CD4-positive, alpha-beta T cell (primary cell): ENCODE measurements at places on chromosomes 5 and 9.

GRCh38 chr5:141359790-141360426 is at the start of gene PCDHGB2:
TSS of gene PCDHGB2 (plus strand) at chr5:141359994. CDS start at chr5:141360136, 142 bp downstream.
- no peak for DNase-seq

DNA sequence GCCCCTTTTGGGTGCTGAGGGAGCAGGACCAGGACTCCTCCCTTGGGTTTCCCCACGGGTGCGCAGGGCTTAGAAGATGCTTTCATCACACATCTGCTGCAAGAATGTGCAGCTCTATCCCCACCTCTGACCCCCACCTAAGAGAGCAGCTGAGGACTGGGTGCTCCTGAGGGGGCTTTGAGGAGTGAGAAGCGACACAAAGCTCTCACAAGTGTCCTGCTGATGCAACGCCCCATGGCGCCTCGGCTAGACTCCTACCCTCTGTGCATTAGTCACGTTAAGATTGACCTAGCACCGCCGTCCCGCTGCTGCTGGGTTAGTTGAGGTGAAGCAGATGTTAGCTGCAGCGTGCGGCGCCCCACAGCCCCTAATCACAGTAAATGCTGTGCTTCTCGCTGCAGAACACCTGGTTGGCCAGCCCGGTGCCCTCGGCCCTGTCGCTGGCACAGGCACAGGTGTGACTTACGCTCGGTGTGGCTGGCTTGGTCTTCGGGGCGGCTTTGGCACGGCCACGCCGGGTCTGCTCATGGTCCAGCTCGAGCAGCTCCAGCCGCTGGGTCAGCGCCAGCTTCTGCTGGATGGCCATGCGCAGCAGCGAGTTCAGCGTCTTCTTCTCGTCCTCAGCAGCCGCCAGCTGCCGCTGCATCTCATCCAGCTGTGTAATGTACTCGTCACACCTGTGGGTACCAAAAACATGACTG is 45.0 kb upstream of the IPPK start:
- no peak for DNase-seq

DNA sequence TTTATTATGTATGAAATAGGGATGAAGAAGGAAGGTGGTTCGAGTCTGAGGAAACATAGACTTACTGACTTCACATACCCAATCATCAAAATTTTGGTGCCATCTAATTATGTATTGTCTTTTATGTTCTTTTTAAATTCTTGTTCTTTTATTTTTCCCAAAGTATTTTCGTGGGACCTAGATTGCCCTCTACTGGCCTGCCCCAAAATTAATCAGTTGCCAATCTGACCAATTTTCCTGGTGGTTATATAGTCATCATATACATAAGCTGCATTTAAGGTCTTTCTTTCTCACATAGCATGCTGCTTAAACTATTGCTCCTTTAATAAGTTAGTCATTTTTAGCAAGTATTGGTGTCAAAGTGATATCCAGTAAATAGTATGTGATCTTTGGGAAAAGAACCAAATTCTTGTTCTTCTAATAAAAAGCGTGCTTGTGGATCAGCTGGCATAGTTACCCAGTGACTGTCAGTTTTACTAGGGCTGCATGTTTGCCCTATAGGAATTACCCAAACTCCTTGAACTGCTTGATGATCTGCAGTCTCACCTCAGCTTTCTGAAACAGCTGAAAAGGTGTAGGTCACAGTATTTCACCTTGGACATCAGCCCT is 223.5 kb downstream of the SH3GL2 start:
- no peak for DNase-seq

- no peak for DNase-seq
These were observed 28.8 kb upstream of the SCAMP1 start for GRCh38 chr5:78331523-78332080.

DNA sequence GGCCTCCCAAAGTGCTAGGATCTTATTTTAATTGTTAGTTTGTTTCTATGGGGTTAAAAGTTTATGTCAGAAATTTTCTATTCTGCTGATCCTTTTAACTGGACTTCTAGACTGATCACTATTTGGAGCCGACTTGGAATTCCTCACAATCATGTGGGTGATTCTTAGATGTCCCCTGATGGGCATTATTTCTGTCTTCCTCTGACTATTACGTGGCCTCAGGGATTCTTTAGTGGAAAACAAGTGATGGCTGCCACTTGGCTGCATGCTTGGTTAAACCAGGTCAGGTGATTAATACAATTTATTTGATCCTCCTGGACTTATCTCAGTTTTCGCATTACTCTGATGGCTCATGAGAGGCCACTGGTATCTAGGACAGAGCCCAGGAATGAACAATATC is 32.2 kb upstream of the OR2S2 start:
- DNase-seq: no peak

DNA sequence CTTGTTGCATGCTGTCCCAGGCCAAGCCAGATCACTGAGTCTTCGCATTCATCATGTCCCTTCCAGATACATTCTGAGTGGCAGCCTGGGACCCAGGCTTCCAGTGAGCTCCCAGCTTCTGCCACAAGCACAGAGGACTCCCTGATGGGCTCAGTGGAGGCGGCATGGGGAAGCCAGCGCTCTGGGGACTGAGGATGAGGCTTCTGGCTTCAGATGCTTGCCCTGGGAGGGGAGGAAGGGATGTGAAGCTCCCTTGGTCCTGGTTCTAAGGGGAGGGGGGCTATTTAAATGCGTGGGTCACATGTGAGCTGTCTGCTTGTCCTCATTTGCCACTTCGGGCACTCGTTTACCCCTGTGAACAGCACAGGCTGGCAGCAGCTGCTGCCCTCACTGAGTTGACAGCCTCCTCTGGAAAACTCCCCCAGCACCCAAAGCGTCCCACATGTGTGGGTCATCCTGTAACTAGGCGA is 174.0 kb downstream of the NR3C1 start:
- peak; percentile 51 for DNase-seq

- no peak for DNase-seq
These were observed 183.9 kb upstream of the OTULINL start for GRCh38 chr5:14397717-14398116.

DNA sequence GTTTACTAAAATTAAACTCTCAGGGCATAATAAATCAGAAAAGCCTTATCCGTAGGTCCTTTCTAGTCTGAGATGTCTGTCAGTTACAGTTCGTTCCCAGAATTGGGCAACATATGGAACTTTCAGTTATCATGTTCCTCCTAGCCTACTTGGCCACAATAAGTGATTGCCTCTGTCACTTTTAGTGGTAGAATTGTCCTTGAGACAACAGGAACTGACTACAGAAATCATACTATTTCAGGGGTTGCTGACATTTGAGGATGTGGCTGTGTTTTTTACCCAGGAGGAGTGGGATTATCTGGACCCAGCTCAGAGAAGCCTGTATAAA is 956 bp downstream of the ZNF189 start:
- DNase-seq: no peak

- DNase-seq: peak; percentile 39
These were observed 62.8 kb upstream of the SUB1 start for GRCh38 chr5:32522429-32523143.

DNA sequence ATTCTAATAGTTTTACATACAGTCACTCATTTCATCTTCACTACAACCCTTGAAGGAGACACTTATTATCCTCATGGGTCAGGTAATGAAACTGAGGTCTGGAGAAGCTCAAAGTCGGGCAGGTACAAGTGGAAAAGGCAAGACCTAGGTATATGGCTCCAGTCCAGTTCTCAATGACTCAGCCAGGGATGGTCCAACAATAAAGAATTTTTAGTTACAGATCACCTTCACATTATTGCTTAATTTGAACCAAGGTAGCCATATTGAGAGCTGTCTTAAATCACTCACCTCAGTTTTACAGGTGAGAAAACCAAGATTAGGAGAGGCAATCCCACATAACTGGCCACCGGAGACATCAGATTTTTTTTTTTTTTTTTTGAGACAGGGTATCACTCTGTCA is 55.4 kb downstream of the PTPN3 start:
- DNase-seq: no peak

DNA sequence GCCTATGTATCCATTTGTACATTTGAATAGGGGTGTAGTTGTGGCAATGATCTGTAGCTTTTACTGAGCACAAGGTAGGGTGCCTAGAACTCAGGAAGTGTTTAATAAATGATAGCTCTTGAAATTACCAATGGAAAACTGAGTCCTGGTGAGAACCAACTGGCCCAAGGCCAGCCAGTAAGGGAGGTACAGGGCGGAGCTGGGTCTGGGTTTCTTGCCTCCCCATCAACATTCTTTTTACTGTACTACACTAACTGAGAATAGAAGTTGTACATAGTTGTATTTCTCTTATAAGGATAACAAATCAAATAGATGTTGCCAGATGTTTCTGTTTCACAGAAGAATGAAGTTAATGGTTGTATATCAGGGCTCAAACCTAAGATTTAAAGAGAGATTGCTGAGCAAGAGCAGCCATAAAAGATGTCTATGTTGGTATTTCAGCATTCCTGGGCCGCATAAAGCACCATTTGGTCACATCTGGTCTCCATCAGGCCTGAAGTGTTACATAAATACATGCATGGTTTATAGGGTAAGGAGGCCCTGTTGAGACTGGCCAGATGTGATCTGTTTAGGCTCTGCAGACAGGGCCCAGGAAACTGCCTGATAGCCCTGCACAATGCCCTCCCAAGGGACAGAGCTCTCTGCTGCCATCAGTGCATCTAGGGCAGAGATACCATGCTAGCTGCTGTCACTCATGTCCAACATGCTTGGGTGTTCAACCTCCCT is 210.5 kb downstream of the NXNL2 start:
- no peak for DNase-seq

- no peak for DNase-seq
These were observed 43.6 kb upstream of the KDM4C start for GRCh38 chr9:6714176-6714575.

- DNase-seq: no peak
These were observed 48.1 kb upstream of the NR4A3 start for GRCh38 chr9:99773468-99774138.

- DNase-seq: no peak
These were observed 674.4 kb downstream of the PRR16 start for GRCh38 chr5:121138495-121138907.

- DNase-seq: no peak
These were observed 17.4 kb downstream of the ACSL6 start for GRCh38 chr5:131994090-131994489.

DNA sequence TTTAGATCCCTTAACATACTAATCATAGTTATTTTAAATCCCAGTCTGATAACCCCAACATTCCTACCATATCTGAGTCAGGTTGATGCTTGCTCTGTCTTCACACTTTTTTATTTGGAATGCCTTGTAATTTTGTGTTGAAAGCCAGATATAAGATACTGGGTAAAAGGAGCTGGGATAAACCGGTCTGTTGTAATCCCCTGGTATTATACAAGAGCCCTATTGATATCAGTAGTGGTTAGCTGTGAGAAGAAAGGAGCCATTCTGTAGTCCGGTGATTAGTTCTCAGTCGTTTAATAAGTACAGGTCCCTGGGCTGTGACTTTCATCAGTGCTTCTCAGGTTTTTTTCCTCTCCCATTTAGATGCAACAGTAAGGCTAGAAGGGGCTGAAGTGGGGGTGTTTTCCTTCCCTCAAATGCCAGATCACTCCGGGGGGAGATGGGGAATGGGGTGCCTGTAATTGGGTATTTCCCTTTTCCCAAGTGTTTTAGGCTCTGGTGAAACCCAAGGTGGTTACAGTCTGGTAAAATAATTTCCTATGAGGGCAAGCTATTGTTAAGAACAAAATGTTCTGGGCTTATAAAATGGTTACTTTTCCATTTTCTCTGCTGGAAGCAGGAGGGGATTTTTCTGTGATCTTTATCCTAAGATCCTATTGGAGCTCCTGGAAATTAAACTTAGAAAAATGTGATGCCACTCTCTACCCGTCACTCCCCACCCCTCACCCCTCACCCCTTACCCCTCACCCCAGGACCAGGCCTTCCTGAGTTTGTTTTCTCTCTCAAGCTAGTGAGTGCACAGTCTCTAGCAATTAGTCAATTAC is 72.7 kb downstream of the KCNN2 start:
- DNase-seq: no peak

GRCh38 chr9:116979456-116979855 is 292.4 kb downstream of the TRIM32 start:
- no peak for DNase-seq

GRCh38 chr9:95511616-95511931 is 5.2 kb downstream of the PTCH1 start:
- no peak for DNase-seq

GRCh38 chr5:96344678-96345577 is 88.1 kb downstream of the PCSK1 start:
- DNase-seq: no peak

DNA sequence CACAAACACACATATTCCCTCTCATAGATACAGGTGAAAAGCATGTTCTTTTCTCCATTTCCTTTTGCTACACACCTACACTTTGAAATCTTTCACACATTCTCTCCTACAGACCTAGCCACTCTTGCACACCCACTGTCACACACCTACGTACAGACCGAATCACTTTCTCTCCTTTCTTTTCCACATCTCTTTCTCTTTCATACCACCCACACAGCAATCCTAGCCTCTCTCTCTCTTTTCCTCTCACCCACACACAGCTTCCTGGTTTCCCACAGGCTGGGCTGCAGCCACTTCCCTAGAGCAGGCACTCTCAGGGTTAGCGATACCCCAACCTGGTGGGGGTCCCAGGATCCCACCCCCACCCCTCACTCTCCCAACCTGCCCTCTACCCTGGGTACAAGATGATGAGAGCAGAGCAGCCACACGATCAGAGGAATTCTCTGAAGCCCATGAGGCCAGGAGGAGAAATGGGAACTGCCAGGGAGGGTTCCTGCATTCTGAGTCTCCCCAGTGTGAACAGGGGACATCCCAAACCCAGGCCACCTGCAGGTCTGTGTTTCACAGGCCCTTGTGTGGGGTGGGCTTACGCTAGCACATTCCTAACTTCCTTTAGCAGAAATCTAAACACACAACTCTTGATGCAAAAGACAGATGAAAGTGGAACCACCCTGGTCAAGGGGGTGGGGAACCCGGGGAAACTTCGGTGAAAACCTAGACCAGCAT is 17.1 kb upstream of the SYNPO start:
- DNase-seq: no peak

DNA sequence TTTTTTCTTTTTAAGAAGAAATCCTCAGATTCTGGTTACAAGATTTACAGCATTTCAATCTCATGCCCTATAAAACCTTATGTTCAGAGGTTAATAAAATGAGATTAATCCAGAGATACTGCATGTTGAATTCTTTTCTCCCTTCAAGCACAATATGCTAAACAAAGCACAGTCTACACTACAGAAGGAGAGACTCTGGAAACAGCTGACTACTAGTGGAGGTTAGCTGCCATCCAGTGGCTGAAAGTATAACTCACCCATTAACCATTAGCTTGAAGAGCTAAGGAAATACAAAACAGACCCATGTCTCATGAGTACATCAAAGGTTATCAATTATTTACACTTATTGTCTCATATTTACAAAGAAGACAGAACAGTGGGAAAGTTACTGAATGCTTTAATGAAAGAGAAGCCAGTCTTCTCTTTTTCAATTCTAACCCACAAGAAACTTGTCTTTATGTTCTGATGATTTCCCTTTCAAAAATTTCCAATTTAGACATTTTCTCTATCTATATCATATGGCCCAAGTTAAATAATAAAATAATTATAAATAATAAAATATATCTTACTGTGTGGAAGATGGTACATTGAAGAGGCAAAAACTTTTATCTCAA is 12.7 kb upstream of the DNAH5 start:
- no peak for DNase-seq

- no peak for DNase-seq
These were observed 583 bp upstream of the TJP2 start for GRCh38 chr9:69173497-69173890.
